ENCODE measurements at places on chromosomes 16 and 17.

- DNase-seq: no peak
These were observed 4.6 kb downstream of the SMCR8 start for GRCh38 chr17:18319604-18320256.

GRCh38 chr17:57559634-57560318 lies 185.3 kb downstream of the CCDC182 start:
- DNase-seq: no peak

DNA sequence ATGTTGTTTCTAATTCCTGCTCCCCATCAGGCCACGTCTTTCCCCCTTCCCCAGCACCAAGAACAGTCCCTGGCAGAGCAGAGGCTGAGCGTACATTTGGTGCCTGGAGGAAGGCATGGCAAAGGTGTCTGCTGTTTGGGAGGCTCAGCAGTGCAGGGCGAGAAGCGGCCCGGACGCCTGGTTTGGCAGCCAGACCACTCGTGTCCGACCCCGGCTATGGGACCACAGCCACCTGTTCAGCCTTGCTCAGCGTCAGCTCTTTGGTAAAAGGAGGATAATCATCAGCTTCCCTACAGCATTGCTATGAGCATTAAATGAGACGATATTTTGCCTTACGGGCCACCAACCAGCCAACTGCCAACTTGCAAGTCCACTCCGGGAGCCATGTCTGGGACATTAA lies 106.7 kb upstream of the CREBBP start:
- DNase-seq: no peak

DNA sequence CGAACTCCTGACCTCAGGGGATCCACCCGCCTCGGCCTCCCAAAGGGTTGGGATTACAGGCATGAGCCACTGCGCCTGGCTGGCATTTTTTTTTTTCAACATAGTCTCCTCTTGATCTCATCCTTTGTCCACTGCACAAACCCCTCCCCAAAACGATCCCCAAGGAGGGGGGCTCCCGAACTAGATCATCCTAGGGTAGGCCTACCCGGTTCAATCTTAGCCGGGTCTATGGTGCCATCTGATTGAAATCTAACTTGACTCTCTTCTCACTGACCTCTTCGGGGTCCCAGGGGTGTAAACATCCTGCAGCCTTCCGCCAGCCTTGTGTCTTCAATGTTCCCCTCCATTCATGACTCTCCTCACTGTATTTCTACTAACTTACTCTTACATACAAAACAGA lies 140.5 kb upstream of the CRHR1 start:
- DNase-seq: no peak

- DNase-seq: no peak
These were observed 130.3 kb upstream of the FAM20A start for GRCh38 chr17:68731465-68731864.

DNA sequence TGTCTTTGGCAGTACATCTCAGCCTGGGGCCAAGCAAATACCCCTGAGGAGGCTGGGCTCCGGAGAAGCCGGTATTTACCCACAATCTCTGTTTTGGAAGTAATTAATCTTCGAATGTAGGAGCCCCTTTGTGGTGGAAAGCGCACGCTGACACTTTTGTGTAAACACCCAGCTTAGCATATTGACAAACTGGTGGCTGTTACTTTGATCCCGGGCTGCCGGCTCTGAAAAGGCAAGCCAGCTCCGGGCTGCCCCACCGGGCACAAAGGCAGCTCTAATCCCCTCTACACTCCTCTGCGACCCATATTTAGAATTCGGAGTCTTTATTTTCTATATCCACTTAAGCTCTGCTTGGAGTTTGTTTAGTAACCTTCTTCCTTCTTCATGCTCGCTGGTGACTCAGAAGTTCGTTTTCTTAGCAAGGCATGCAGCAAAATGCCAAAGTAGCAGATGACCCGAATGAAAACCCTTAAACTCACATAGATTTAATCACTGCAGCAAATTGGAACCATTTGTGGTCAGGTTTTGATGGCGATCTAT lies 144.0 kb upstream of the IRX3 start:
- no peak for DNase-seq
